ENCODE measurements at places on chromosomes 4 and X. TPM values are rescaled to one million over a fixed set of nuclear protein-coding genes. Genes with fewer than 3 reads are reported as not detected.

DNA sequence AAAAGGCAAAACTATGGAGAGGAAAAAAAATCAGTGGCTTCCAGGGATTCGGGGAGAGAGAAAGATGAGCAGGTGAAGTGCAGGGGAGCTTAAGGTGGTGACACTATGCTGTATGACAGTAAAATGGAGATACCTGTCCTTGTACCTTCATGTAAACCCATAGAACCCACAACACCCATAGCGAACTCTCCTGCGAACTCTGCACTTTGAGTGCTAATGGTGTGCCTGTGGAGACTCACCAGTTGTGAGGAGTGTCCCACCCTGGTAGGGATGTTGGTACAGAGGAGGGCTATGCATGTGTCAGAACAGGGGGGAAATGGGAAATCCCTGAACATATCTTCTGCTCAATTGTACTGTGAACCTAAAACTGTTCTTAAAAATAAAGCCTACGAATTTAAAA, 42.8 kb downstream of the HMX1 start:
- DNase-seq = no peak

GRCh38 chr4:53907772-53908171, 156.6 kb downstream of the CHIC2 start:
- DNase-seq = no peak

DNA sequence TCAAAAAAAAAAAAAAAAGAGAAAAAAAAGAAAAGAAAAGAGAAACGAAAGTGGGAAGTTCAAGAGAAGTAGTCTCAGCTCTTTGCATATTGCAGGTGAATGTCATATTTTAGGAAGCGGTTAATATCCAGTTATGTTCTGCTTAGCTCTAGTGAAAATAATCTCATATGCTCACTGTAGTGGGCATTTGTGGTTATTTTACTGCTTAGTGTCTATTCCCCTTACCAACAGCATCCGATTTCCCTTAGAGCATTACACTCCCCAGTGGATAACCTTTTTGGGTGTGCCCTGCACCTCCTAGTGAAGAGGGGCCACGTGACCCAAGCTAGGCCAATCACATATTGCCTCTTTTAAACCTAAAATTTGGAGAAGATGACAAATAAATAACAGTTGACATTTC, 111.2 kb upstream of the ZNF827 start:
- no peak for DNase-seq

DNA sequence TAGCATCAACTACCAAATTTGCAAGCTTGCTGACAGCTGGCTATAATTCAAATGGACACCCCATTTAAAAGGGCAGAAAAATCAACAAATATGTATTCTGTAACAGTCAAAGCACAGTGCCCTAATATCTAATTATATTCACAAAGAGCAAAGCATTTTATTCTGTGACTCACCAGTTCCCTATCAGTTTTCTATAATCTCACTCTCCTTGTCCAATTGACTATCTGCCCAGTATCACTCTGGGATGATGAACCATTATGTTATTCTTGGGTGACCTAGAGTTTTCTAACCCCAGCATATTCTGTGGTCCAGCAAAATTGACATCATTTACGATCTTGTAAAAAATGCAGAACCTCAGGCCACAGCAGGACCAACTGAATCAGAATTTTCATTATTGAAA, 82.0 kb upstream of the FREM3 start:
- no peak for DNase-seq

DNA sequence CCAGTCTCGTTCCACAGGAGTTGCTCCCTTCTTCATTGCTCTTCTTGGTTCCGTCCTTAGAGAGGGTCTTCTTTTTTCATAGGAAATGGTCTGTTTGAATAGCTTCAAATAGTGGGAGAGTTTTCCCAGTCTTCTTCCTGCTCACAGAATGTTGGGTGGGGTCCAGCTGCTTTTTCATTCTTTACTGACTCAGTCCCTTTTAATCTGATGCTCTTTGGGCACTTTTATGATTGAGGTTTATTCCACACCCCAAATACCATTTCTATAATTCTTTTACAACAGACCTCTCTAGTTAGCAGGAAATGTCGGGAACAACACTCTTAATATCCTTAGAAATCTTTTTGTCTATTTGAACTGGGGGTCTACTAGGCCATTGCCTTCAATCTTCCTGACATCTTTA, 239.5 kb downstream of the PRDM5 start:
- DNase-seq = no peak

GRCh38 chrX:77446908-77447652, at the start of gene FGF16:
FGF16 (plus strand) TSS chrX:77447389; CDS start chrX:77447675, 286 bp downstream.
- DNase-seq = no peak

DNA sequence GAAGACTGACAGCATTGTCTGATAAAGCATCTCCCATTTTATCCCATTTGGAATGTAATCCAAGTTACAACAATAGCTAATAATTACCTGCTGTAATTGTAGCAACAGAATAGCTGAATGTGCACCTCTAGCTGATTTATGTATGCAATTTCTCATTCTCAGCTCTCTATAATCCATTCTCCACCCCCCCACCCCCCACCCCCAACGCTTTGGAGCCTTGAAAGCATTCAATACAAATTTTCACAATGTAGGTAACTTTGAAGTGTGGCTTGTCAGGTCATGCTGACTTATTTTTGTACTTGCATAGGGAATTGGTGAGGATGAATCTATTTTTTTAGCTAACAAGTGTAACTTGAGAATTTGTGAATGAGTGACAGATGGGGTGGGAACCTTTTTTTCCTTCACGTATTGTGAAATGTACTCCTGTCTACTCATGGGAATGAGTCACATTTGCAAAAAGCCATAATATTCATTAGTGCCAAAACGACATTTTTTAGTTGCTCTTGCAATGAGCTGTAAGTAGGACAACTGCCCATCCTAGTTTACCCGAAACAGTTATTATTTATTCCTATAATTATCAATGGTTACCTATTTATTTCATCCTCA, 159.3 kb downstream of the PALLD start:
- no peak for DNase-seq

DNA sequence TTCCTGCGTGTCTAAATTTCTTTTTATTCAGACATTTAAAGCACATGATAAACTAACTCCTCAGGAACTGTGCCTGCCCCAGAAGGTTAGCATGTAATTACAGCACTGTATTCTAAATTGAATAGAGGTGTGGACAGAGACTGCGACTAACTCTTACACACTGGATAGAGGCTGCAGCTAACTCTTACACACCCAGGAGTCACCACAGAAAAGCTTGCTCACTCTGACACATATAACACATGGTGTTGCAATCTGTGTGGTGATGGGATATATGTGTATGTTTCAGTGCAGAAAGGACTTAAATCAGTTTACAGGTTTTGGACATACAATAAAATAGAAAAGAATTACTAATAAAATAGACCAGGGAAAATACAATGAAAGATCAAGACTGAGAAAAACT, 41.5 kb downstream of the SMAD1 start:
- DNase-seq = no peak

DNA sequence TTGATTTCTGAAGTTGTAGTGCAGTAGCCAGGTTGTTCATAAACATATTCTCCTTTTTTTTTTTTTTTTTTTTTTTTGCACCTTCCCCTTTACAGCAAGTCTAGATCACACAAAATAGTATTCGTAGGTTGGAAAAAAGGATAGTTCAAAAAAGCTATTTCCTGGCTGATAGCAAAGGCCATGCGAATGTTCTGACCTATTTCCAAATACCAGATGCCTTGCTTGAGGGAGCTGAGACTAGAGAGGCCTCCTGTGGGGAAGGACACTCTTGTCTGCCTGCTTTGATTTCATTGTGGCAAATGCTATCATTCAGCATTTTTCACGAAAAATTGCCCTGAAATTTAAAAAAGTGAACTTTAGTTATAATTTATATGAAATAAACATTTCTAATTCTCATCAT, 111.4 kb downstream of the MAD2L1 start:
- no peak for DNase-seq

DNA sequence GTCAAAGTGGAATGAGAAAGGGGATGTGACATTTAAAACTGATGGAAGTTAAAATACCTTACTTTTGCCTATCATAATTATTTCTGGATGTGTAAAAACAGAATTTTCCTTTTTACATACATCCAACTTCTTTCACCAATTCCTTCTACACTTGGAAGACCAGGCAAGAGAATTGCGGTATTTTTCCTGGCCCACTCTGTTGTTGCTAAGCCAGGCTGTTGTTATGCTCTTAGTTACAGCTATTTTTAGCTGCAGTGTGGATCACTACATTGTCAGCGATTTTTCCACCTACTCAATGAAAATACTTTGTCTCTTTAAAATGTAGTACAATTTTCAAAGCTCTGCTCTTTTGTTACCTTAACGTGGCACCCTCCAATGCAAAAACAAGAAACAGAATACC, 43.4 kb downstream of the NKX6-1 start:
- no peak for DNase-seq

GRCh38 chrX:65488495-65488894, 46.1 kb downstream of the LAS1L start:
- no peak for DNase-seq

DNA sequence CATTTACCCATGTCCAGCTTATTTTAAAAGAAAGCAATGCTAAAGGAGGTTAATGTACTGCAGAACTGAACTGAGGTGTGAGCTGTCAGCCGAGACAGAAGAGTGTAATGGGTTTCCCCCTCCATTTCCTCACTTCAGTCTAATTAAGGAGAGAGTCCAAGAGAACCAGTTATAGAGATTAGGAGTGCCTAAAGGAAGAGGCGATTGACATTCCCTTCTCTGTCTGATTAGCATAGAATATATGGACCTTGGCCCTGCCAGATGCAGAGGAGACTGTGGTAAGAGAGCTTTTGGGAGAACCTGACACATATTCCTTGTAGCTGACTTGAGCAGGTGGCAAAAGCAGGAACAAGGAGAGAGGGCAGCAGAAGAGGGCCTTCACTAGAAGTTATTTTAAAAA, 137.5 kb upstream of the INPP4B start:
- no peak for DNase-seq

DNA sequence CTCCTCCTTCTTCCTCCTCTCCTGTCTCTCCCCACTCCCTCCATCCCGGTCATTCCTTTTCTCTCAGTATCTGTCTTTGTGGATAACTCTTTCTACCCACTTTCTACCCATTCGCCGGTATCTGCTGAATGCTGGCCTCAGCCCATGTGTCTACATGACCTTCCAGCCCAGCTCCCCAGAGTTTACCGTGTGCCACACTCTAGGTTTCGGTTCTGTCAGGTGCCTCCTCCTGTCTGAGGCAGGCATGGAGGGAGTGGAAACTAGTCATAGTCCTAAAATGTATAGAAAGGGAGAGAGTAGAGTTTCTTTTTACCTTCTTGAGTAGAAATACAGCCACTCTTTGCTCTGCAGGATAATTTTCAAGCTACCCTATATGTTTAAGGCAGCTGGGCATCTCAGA, 33.5 kb upstream of the SCRG1 start:
- no peak for DNase-seq

DNA sequence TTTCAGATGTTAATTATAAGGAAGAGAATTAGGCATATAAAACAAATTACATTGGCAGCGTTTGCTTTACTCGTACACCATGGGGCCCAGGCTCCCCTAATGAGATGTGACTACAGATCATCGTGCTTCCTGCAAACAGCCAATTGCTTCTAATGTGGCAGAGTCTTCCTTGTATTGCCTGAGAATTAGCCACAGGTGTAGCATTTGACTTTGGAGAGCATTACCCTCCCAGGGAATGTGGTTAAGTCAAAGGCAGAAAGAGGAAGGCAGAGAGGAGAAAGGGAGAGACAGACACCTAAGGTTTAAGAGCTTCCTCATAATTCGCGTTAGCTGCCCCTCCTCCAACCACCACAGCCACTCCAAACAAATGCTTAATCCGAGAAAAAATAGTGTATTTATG, 97.0 kb downstream of the MID1IP1 start:
- DNase-seq = no peak

- DNase-seq = no peak
Observed at GRCh38 chr4:997375-998071, 4.3 kb upstream of the SLC26A1 start.

- no peak for DNase-seq
Observed at GRCh38 chrX:24276015-24276414, 37.9 kb downstream of the SUPT20HL2 start.

DNA sequence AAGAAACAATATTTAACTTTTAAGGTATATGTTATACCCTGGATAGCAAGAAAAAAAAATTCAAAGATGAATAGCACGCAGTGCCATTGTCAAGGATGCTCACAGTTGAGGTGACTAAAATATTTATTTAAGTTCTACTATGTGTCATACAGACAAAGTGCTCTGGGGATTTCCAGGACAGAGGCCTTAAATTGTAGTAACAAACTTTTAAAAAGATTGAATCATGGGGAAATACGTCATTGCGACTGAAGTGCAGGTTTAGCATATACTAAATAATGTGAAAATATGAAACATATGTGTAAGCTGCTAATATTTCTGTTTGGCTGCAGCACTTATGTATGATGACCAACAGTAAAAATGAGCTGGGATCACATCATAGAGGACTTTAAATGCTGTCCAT, 748.0 kb upstream of the PCDH7 start:
- no peak for DNase-seq

- DNase-seq = no peak
Observed at GRCh38 chr4:1851160-1851559, 4.8 kb downstream of the LETM1 start.

- DNase-seq = no peak
Observed at GRCh38 chr4:163148466-163149336, 18.0 kb downstream of the NAF1 start.

- no peak for DNase-seq
Observed at GRCh38 chrX:53047228-53047627, 1.4 kb upstream of the GPR173 start.

Gene ZBTB49
- 8.7 TPM for polyA plus RNA-seq

Gene EMCN
- polyA plus RNA-seq = 189 TPM

Gene RENBP
- polyA plus RNA-seq = 22.3 TPM

Gene AKAP4
- 0.17 TPM for polyA plus RNA-seq

Gene SHROOM4
- 15.8 TPM for polyA plus RNA-seq

Gene MAGED4B
- 70.9 TPM for polyA plus RNA-seq

Gene P2RY4
- 0.17 TPM for polyA plus RNA-seq

Gene IQSEC2
- polyA plus RNA-seq = 12.6 TPM

Gene CSN1S1
- polyA plus RNA-seq = not detected

Gene ART3
- 0.40 TPM for polyA plus RNA-seq

Gene PHEX
- polyA plus RNA-seq = 0.37 TPM

Gene SOWAHD
- polyA plus RNA-seq = 0.30 TPM
